GM04504 (cell line): ENCODE measurements at places on chromosomes 6 and 20.

GRCh38 chr6:110537208-110538123 lies 61.1 kb upstream of the SLC22A16 start:
- DNase-seq, result peak; percentile 92

DNA sequence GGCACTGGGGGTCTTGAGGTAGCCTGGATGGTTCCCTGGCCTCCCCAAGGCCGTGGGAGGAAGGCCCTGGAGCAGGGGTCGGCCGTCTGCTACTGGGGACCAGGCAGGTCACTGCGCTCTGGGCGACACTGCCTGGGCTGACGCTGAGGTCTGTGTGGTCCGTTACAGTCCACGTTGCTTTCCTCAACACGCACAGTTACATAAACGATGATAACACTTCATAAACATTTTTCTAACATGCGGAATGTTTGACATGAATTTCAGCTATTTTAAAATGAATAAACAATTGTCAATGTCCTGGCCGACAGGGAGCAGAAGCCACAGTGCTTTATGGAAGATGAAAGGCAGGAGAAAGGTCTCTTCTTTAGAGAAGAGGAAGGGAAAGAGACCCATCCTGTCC lies 10.2 kb upstream of the RBBP8NL start:
- no peak for DNase-seq

DNA sequence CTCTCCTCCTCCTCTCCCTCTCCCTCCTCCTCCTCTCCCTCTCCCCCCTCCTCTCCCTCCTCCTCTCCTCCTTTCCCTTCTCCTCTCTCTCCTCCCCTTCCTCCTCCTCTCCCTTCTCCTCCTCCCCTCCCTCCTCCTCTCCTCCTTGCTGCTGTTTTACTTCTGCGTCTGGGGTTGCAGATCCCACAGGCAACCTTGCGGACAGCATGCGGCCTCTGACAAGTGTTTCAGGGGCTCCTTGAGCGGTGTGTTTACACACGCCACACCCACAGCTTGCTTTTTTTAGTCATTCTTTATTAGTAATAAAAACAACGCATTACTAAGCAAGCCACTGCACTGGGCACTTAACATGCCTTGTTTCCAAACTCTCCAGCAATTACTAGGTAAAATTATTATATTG lies 81.9 kb downstream of the TFAP2C start:
- no peak for DNase-seq

DNA sequence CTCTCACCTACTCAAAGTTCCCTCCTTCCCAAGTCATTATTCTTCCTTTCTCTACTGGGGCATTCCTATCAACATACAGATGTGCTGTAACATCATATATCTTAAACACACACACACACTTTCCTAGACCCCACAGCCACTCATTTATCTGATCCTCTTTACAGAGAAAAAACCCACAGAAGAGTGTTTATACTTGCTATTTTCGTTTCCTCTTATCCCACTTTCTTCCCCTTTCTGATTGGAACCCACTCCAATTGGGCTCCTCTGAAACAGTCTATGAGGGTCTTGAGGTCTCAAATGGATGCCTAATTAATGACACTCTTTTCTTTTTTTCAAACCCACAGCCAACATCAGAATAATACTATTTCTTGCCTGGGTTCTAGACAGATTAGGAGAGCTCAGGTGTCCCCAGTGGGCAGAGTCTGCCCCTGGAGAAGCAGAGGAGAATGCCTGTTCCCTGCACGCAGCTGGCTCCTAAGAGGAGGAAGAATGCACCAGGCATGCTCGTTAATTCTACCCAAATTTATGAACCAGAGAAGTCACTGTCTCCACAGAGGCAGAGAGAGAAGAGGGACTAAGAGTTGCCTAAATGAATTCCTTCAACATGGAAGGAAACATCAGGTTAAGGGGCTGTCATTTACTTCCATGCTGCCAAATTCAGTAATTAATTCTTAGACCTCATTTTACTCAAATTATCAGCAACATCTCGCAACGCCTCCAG lies 65.9 kb downstream of the CRYBG1 start:
- no peak for DNase-seq

DNA sequence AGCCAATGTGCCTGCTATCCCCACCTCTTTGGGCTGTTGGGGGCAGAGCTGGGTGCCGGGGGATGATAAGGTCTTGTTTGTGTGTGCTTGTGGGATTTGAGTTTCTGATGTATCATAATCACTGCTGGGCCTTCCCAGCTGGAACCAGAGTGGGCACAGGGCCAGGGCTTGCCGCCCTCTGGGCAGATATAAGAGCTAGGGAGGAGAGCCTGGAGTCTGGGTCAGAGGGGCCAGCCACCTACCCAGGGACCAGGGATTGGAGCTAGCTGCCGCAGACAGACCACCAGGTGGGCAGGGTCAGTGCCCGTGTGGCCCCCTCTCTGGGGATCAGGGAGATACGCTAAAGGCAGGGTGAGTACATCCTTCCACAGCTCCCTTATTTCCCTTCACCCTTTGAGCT lies 3.1 kb upstream of the TLDC2 start:
- no peak for DNase-seq

- no peak for DNase-seq
Observed at GRCh38 chr6:89026151-89026550, 54.4 kb upstream of the PNRC1 start.

DNA sequence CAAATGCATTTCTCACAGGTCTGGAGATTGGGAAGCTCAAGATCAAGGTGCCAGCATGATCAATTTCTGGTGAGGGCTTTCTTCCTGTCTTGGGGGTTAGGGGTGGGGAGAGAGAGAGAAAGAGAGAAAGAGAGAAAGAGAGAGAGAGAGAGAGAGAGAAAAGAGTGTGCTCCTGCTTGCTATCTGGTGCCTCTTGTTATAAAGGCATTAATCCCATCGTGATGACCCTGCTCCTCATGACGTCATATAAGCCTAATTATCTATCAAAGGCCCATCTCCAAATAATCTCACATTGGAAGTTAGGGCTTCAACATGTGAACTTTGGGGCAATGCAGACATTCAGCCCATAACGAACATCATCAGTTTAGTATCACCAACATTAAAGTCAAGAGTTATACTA lies 114.8 kb downstream of the EYA4 start:
- no peak for DNase-seq

DNA sequence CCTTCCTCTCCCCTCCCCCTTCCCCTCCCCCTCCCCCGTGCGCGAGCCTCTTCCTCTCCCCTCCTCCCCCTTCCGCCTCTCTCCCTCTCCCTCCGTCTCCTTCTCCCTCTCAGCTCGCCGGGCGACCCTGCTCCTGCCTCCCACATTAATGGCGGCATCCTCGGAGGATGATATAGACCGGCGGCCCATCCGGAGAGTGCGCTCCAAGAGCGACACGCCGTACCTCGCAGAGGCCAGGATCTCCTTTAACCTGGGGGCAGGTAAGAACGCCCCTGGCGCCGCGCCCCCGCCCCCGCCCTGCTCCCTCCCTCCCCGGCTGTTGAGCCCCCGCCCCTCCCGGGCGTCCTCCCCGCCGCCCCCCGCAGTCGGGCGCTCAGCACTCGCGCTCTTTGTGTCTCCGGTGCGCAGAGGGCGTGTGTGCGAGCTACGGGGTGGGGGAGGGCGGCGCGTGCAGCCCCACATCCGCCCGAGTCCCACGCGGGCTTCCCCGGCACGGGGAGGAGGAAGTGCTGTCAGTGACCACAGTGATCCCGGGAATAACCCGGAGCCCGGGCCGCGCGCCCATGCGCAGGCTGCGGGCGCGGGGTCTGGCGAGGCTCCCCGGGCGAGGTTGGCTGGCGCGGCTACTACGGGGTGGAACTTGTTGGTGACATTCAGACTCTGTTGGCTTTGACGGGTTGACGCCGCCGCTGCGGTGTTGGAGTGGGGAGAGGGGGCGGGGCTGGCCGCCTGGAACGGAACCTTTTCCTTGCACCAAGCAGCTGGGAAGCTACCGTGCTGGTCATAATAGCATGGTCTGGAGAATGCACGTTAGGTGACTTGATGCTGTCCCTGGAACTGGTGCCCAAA lies 33.2 kb downstream of the PHACTR1 start:
- no peak for DNase-seq

DNA sequence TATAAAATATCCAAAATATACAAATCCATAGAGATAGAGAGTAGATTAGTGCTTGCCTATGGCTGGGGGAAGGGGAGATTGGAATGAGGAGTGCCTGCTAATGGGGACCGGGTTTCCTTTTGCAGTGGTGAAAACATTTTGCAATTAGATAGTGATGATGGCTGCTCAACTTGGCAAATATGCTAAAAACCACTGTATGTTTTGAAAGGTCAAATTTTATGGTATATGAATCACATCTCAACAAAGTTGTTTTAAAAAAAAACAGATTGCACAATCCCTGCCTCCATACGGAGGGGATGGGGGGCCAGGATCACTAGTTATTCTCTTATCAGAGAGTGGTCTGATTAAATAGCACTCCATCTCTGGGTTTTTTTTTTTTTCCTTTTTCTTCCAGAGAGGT lies 76.9 kb upstream of the RIPOR2 start:
- DNase-seq, result peak; percentile 55

DNA sequence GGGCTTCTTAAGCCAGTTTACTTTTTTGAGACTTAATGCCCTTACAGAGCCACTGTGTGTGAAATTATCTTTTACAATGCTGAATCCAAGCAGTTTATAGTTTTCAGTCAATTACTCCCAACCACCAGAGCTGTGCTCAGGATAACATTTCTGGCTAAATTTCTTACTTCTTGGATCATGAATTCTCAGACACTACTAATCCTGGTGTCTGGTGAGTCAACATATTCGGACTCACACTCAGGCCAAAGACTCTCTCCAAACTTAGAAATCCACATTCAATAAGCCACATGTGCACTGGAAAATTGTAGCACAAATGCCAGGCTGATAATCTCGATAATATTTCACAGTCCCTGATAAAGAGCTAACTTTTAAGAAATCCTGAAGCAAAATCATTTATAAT lies 49.0 kb downstream of the PTPRT start:
- no peak for DNase-seq

GRCh38 chr20:52731093-52731492 lies 241.1 kb upstream of the TSHZ2 start:
- DNase-seq, result no peak

DNA sequence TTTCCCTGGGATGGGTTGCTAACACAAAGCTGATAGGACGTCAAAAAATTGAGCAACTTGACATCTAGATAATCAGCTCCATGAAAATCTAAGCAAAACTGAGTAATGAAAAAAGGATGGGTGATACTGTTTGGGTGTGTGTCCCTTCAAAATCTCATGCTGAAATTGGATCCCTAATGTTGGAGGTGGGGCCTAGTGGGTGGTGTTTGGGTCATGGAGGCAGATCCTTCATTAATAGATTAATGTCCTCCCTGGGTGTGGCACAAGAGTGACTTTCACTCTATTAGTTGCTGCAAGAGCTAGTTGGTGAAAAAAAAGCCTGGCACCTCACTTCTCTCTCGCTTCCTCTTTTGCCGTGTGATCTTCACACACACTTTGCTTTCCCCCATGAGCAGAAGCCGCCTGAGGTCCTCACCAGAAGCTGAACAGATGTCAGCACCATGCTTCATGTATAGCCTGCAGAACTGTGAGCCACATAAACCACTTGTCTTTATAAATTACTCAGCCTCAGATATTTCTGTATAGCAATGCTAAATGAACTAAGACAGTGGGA lies 160.9 kb downstream of the FRK start:
- no peak for DNase-seq

DNA sequence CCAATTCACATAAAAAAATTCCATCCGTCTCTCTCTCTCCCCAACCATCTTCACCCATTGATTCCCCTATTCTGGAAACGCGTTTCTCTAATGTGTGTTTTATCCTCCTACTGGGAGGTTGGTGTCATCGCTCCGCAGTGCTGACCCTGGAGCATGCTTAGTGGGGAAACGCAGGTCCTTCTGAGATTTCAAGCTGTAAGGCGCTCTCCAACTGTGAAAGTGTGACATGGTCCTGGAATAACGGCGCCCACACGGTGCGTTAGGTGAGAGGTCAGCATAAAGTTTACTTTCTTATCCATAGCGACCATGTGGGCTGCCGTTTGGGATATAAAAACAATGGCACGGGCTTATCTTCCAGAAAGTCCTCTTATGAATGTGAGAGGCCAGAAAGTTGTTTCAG lies 123.9 kb downstream of the WDR27 start:
- no peak for DNase-seq

DNA sequence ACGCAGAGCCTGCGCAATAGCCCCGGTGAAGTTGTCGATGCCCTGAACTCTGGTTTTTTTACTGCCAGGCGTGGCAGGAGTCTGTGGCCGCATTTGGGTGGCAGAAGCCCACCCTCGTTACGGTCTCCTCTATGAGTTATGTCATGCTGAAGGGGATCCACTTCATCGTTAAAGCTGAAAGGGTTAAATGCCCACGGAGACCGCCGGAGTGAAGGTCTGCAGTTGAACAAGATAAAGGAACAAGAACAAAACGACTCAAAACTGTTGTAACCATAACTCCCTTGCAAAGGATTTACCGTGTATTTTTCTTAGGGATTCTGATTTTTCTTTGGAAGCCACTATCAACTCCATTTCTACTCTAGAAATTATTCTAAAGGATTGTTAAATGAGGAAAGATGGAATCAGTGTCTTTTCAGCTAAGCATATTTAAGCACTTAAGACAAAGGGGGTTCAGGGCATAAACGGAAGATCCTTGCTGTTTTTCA lies 501 bp upstream of the ELOVL5 start:
- DNase-seq, result no peak

GRCh38 chr6:106011476-106011875 lies 74.7 kb upstream of the PRDM1 start:
- no peak for DNase-seq

DNA sequence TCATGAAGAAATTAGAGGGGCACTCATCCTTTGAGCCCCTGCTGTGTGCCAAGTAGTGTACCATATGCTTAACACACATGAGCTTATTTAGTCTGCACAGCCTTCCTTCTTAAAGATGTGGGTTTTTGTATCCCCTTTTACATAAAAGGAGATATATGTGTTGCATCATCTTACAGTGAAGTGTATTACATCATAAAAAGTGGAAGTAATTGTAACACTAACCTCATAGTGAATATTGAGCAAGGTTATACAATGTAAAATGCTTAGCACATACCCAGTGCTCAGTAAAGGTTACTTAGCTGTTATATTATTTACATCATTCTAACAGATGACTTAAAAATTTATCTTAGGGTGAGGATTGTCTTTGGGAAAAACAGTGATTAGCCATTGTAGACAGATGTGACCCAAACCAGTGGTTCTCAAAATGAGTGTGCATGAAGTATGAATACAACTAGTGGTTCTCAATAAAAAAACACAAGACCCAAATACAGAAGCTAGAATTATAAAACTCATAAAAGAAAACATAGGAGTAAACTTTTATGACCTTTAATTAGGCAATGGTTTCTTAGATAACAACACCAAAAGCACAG lies 3.8 kb upstream of the PIGU start:
- no peak for DNase-seq

GRCh38 chr6:72639920-72640614 lies 18.2 kb downstream of the KCNQ5 start:
- no peak for DNase-seq

- no peak for DNase-seq
Observed at GRCh38 chr6:129694036-129694435, 15.9 kb downstream of the ARHGAP18 start.

- no peak for DNase-seq
Observed at GRCh38 chr6:134103006-134103405, 50.6 kb upstream of the SLC2A12 start.
